ENCODE measurements at places on chromosomes 5 and 9. TPM values are rescaled to one million over a fixed set of nuclear protein-coding genes. Genes with fewer than 3 reads are reported as not detected.

GRCh38 chr5:54453046-54453445 lies 2.5 kb upstream of the HSPB3 start:
- DNase-seq, result no peak

GRCh38 chr9:22142671-22143070 lies 133.6 kb upstream of the CDKN2B start:
- DNase-seq, result peak; percentile 31

- no peak for DNase-seq
Observed at GRCh38 chr5:6525422-6525821, 76.8 kb downstream of the UBE2QL1 start.

- DNase-seq, result no peak
Observed at GRCh38 chr5:164301708-164302107, 796.3 kb downstream of the MAT2B start.

GRCh38 chr5:9344751-9345240 lies 201.1 kb downstream of the SEMA5A start:
- DNase-seq, result no peak

GRCh38 chr9:100322954-100323536 lies 29.7 kb downstream of the TEX10 start:
- DNase-seq, result peak; percentile 64

DNA sequence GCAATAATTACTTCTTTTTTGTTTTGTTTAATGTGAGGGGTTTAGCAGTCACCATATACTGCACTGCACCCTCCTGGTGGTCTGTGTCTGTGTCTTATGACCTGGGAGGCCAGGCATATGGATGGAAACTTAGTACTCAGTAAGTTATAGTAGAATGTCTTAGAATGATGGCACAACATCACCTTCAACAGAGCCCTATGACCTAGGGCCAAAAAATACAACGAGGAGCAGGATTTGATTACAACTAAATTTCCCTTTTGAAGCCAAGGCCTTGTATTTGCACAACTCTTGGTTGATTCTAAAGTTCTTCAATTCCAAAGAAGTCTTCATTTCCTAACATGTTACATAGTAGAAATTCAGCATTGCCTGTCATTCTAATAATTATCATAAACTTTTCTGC lies 422.1 kb upstream of the PIK3R1 start:
- DNase-seq, result no peak

MFAP3 gene
- total RNA-seq, result 145 TPM

All from dermis blood vessel endothelial cell (primary cell).